Activated gamma-delta T cell treated with anti-CD3 and anti-CD28 coated beads, Interleukin-2, amount 50 U/mL, for 16 hours (primary cell): ENCODE measurements at places on chromosomes 7 and 10.
A peak's percentile ranks its signal among the peaks of the same experiment; 100 is the strongest.

DNA sequence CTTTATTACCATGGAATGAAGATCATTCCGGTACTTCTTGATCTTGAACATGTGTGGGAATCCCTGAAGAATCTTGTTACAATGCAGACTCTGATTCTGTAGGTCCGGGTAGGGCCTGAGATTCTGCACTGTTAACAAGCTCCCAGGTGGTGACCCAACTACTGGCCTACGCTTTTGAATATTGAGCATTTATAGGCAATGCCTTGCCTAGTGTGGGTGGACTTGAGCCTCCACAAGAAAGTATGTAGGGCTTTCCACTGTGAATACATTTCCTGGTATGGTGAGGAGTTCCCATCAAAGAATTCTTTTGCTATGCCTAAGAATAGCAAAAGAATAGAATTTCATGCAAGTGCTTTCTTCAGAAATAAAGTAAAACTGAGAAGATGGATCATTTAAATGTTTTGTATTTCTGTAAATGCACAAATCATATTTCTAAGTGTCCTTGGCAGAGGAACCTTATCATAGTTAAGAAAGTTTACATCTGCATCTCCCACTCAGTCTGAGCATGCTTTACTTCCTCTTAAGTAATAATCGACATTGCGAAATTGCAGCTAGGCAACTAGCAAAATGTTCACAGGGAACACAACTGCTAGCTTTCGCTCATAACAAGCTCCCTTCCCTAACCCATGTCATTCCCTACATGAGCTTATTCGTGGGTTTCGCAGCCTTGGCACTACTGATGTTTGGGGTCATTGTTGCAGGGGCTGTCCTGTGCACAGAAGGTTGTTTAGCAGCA, 71.4 kb downstream of the AHR start:
- no peak for DNase-seq

- DNase-seq: no peak
Observed at GRCh38 chr7:106183952-106184351, 71.8 kb upstream of the SYPL1 start.

DNA sequence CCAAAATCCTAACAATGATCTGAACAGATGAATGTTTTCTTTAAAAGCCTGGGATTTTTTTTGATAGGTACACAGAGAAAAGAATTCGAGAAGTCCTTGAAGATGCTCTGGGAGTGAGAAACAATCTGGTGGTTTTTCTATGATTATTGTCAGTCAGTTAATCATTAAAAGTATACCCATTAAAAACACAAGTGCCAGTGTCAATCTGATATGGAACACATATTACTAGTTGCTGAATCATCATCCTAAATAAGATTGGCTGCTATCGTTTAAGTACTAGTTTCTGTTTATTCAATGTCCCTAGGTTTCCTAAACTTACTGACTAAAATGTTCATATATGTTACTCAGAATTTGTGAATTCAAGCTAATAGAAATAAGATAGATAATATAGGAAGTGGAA, 16.1 kb downstream of the COL28A1 start:
- no peak for DNase-seq

- DNase-seq: no peak
Observed at GRCh38 chr10:110647136-110647430, 2.9 kb downstream of the RBM20 start.

DNA sequence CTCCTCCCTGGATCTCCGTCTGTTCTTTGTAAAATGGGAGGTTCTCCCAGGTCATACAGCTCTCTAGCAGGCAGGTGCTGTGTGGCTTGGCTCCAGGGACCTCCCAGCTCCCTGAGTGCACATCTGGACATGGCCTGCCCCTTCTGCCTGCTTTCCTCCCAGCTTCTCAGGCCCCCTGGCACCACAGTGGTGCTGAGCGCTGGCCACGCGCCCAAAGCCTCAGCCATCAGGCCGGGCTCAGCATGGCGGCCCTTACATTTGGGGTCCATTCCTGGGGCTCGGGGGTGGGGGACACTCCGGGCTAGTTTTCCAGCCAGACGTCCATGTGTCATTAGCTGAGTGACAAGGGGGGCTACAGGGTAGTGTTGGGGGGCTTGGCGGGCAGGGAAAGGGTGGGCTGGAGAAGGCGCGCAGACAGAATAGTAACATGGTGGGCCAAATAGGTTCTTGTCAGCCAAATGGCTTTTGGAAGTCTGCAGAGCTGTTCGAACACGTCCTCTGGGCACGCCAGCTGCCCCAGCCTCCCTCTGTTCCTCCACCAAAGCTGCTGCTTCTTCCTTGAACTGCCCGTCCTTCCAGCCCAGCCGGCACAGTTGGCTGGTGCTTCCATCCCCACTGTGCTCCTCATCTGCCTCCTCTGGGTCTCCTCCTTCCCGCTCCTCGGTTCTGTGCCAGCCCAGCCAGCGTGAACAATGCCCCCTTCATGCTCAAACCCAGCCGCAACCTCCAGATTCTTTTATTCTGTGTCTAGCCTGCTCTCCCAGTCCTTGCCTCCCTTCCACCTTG, 65.9 kb downstream of the GOLGA7B start:
- DNase-seq: no peak

DNA sequence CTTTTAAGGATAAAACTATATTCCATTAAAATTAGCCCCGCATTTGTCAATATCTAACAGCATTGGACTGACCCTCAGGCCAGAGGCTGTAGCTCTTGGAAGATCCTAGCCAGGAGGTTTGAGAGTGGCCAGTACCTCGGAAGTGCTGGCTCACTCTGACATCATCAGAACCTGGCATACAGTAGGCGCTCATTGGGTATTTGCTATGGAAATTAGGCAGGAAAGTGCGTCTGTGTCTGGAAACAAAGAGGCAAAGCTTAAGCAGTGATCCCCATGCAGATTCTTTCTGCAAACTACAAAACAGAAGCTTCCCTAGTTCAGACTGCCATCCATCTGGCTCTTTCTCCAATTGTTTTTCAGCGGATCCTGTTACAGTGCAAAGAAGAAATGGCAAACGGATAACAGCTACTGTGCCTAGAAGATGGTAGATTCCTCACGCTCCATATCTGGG, 1.7 kb upstream of the PRKCQ start:
- DNase-seq: no peak

GRCh38 chr10:34405611-34406462, 409.3 kb downstream of the PARD3 start:
- DNase-seq: no peak

DNA sequence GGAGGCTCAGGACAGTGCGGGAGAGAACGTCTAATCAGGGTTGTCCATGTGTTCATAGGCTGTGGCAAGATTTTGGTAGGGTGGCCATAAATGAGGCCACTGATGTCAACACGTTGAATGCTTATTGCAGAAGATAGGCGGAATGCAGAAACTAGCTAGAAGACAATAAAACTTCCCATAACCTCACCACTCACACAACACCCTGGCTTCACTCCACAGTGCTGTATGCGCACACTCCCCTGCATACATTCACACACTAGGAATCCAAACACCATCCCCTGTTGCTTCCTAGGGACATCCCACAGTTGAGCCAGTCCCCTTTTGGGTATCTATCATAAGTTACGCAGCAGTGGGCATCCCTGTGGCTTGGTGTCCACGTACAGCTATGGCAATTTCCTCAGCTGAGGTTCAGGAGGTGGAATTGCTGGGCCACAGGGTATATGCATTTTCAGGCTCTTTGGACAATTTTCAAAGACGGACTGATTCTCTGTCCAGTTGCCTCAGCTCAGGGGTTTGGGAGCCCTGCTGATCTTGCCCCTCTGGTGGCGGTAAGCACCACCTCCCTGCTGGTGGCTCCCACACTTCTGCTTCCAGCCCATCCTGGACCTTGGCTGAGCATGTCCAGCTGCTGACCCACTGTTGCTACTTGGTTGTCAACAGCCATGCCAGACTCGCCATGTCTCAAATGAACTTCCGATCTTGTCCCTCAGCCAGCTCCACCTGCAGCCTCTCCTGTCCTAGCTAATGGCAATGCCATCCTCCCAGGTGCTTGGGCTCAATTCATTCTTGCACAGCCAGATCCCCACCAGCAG, 36.4 kb downstream of the CDH23 start:
- no peak for DNase-seq

GRCh38 chr7:19121977-19122588, 4.6 kb upstream of the TWIST1 start:
- no peak for DNase-seq

DNA sequence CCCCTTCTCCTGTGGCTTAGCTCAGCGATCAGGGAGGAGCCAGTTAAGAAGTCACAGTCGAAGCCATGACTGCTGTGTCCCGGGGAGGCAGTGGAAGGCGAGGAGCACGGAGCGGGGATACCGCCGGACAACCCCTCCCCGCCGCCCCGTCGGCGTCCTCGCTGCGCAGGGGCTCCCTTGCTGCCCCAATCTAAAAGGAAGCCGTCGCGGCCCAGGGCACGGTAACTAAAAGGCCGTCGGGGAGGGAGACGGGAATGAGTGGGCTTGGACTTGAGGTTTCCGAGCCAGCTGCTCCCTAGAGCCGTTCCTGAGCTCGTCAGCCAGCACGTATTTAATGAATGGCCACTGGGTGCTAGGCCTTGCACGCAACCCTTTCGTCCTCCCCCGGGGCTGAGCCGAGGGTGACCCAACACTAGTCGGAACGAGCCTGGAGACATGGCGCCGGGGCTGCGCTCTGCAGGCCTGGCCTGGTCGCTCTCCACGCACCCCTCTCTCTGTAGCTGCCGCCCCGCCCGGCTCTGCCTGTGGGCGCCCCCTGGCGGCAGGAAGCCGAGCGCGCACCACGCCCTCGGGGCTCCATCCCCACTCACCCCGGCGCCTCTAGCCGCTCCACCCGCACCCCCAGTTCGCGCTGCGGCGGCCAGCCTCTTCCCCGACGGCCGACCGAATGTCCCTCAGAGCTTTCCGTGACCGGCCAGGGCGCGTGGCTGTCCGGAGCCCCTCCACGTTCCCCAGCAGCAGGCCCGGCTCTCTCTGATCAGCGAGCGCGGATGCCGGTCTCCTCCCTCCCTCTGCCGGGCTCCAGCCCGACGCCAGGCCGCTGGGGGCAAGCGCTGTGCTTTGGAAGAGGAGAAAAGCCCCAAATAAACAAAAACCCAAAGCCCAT, 29.3 kb upstream of the KCNK18 start:
- DNase-seq: peak; percentile 31

DNA sequence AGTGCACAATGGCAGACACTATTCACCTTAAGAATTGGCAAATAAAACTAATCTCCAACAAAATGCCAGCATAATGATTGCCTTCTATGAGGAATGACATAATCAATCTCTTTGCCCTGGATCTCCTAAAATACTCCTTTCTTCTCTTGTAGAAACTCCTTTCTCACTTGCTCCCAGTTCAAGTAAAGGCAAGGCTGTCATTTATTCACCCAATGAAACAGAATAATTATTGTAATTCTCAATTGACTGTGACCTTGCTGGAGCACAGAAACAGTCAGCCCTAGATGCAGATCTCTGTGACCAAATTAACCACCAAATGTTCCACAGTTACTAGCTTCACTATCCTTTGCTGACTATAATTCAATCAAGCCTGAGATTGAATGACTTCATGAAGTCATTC, 99.3 kb downstream of the SEMA3C start:
- DNase-seq: no peak

- DNase-seq: no peak
Observed at GRCh38 chr7:85000735-85001350, 186.0 kb downstream of the SEMA3D start.

GRCh38 chr10:132847856-132848255, 61.9 kb upstream of the NKX6-2 start:
- no peak for DNase-seq

DNA sequence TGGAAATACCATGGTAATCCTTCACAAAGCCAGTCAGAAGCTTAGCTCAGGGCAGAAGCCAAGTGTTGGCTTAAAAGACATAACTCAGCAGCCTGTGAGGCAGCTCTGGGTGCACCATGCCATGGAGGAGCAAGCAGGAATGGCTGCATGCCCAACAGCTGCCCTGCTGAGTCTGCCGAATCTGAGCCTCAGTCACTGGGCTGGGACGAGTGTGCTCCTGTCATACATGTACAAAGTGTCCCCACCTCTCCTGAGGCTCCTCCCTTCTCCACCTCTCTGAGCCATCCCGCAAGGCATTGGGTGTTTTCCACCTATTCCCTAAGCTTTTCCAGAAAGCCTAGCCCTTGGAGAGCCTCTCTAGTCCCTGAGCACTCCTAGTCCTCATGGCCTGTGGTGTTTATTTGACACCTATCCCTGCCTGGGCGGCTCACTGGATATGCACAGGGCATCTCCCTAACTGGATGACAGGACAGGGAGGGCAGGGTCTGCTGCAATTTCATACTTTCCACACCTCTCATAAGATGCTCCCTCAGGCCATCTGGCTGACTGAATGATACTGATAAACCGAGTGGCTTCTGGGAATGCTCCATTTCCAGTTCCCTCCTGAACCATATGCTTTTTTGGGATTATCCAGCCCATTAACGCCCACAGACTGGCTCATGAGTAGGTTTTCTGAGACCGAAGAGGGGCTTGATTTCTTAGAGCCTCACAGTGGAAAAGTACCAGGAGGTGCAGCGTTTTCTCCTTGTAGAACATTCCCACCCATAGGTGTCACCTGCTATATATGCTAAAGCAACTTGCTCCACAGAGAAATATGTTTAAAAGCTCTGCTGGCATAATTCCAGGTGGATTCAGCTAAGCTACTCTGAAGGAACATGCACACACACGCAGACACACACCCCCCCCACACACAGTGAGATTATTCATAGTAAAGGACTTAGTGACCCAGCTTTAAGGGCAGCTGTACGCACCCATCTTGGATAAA, 199.3 kb downstream of the SNX10 start:
- DNase-seq: no peak

- no peak for DNase-seq
Observed at GRCh38 chr7:133445617-133446016, 192.7 kb downstream of the EXOC4 start.
